SK-N-DZ (cell line): ENCODE measurements at places on chromosomes 12 and 14.

GRCh38 chr12:83865431-83865830, 1047.2 kb downstream of the SLC6A15 start:
- no peak for DNase-seq

GRCh38 chr12:31751085-31751484, 22.3 kb upstream of the AMN1 start:
- DNase-seq: no peak

GRCh38 chr12:121580959-121581685, at the start of gene KDM2B:
KDM2B (minus strand) TSS chr12:121581023; CDS start chr12:121580911, 112 bp downstream.
- peak; percentile 46 for DNase-seq

- DNase-seq: no peak
Measured at GRCh38 chr12:56766535-56766934, 3.4 kb downstream of the HSD17B6 start.

DNA sequence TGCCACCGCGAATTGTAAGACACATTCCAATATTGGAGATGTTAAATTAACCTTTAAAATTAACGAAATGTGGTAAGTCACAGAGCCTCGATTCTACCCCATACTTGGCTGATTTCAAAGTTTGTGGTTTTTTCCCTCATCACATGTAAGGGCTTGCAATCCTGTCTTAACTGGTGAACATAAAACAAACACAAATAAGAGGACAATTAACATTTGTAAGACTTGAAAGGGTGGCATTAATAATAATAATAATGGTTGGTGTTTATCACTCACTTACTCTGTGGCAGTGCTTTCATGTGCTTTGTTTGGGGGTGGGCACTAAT, 26.6 kb downstream of the PPFIBP1 start:
- no peak for DNase-seq

GRCh38 chr14:95301527-95302187, 18.1 kb downstream of the CLMN start:
- no peak for DNase-seq

GRCh38 chr14:103099733-103100280, 5.3 kb downstream of the EXOC3L4 start:
- DNase-seq: no peak

DNA sequence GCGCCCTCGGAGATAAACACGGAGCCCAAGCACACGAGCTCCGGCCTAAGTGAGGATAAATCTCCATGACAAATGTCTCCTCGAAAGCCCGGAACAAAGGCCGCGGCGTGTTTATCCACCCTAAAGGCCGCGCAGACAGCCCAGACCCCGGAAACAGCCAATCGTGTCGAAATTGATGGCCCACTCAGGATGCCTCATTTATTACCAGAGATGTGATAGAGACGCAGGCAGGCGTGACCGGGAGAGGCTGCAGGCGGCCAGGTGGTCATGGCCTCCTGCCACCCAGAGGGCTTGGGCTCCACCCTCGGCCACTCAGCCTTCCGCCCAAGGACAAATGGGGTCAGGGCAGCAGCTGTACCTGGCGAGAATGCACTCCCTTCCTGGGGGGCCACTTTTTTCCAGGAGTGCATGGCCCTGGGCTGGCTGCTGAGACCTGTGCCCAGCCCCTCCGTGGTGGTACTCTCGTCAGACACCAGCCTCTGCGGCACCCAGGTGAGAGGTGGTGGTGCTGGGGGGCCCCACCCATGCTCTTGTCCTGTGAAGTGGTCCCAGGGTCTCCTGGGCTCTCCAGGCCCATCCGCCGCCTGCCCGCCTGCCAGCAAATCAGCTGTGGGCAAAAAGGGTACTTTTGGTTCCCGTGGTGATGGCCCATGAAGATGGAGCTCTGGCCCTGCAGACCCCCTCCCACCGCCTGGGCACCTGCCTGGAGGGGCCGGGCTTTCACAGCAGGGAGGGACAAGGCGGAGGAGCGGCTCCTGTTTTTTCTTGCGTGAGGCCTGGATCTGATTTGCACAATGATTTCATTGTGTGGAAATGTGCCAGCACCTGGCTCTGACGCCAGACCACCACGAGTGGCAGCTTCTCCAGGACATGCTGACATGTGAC, 211.5 kb upstream of the C14orf180 start:
- no peak for DNase-seq

DNA sequence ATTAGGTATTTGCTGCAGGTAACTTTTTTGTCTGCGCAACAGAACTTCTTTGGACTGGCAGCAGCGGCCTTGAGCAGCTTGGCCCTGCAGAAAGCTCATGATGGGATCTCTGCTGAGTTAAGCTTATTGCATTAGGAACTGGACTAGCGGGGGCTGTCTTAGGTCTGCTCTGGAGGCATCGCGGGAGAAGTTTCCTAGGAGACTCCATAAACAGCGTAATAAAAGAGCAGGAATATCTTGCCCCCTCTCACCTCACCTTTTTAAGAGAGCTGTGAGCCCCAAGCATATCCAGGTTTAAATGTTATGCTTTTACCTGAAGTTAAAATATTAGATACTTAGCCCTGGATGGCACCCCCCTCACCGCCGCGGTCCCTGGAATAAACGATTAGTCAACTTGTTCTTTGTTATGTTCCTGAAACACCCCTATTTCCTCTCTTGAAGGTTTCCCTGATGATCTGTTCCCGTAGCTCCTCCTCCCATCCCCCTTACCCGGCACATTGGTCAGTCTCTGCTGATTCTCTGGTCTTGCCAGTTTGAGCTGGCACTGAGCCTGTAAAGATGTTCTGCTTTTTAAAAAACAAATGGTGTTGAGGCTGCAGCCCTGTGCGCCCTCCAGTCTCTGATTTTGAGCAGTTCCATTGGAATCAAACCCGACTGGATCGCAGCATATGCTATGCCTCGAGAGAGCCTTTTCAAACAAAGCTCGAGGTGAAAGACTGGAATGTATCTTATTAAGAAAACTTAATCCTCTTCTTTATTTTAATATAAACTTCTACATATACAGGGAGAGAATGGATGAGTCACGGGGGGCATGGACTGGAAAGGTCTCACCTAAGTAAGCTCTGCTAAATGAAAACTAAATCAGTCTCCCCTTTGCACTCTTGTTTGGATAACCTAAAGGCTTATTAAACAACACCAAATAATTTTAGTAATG, 1.9 kb downstream of the MLXIP start:
- peak; percentile 63 for DNase-seq

DNA sequence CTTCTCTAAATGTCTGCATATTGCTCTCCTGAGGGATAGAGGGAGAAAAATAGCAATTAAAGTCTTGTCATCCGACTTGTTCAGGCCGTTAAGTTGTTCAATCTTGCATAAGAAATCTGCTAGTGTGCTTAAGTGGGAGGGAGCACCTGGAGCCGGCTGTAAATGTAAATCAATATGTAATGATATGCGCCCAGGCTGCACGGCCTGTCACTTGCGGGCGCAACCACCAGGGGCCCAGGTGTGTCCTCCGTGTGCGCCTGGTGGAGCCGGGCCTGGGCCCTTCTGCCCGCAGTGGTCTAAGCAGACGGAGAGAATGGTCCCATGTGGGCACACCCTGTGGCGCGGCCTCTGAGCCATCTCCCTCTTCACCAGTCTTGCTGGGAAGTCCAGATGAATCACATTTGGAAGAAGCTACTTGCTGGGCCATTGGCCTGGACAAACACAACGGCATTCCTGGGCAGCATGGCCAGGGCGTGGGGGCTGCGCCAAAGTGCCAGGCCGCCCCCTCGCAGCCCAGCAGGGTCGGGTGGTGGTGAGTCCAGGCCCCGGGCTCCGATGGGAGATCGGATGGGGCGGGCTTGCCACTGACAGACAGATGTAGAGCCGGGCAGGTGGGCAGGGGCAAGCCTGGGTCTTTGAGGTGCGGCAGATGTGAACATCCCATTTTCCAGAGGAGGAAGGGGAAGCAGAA, 193.3 kb upstream of the C14orf180 start:
- no peak for DNase-seq

GRCh38 chr12:69999561-69999960, 174.5 kb downstream of the MYRFL start:
- no peak for DNase-seq

GRCh38 chr12:546920-547845, 87.4 kb downstream of the B4GALNT3 start:
- peak; percentile 69 for DNase-seq

DNA sequence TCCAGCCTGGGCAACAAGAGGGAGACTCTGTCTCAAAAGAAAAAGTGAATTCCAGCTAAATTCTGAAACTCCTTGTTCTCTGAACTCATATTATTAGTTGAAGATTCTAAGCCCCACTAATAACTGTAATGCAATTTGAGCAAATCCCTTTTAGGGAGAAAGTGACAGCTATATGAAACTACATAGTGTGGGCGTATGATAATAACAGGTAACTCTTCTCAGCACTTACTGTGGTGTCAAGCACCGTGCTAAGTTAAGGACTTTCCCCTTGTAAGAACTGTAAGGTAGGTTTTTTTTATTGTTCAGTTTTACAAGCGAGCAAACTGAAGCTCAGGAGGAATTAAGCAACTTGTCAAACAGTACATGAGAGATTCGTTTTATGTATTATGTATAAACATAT, 5.4 kb downstream of the ANKRD13A start:
- DNase-seq: no peak

GRCh38 chr12:32542428-32543229, 136.5 kb upstream of the DNM1L start:
- no peak for DNase-seq

- DNase-seq: peak; percentile 49
Measured at GRCh38 chr12:105907982-105908381, 230.8 kb downstream of the NUAK1 start.
